Sciatic nerve (tissue), 2 donors: ENCODE measurements at places on chromosomes 13 and 19.

GRCh38 chr13:38147050-38147449 lies 202.6 kb upstream of the UFM1 start:
- no peak for DNase-seq

DNA sequence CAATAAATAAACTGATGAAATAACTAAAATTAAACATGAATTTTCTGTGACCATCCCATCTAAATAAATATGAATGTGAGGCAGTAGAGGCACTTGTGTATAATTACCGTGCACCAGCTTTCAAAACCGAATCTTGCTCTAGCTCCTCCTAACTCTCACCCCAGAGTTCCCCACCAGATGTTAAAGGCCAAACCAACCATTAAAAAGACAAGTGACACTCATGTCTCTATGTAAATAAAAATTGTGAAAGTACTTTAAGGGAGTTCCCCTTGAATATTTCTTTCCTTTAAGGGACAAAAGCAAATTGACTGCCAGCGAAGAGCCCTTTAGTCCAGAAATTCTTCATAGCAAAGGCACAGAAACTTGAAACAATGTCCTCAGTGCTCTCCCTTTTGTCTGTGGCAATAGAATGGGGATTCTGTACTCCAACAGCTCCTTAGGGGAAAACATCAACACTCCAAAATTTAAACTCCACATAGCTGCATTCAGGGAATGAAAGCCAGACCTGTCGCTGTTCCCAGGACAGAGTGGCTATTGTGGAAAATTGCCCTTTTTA lies 101.7 kb upstream of the SOX21 start:
- no peak for DNase-seq

GRCh38 chr13:23674795-23675640 lies 104.8 kb downstream of the TNFRSF19 start:
- no peak for DNase-seq

GRCh38 chr13:77893066-77893465 lies 25.6 kb downstream of the EDNRB start:
- no peak for DNase-seq

DNA sequence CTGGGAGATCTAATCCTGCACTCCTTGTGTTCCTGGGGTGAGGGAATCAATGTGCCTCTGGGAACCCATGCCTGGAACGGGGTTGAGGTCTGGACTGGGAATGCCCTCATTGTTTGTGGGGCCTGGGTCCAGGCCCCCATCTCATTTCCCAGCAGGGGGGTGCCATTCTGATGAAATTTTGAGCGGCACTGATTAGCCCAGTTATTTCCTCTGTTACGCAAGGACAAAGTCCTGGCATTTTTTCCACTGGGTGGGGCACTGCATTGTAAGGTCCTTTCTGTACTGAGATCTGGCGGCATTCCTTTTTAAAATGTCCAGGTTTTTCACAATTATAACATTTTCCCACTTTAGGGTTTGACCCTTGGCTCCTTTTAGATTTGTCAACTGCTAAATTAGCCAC lies 14.8 kb downstream of the FPR3 start:
- DNase-seq = no peak

DNA sequence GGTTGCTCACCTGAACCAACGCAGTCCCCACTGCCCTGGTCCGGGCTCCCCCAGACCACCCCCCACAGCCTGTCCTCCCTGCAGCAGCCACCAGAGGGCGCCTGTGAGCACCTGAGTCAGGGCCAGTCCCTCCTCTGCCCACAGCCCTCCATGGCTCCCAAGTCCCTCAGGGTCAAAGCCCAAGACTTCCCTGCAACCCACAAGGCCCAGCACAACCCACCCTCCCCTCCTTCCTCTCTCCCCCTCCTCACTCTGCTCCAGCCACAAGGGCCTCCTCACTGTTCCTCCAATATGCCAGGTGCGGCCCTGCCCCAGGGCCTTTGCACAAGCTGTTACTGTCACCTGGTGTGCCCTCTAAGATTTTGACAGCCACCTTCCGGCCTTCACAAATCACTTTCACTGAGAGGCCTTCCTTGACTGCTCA lies 10.9 kb downstream of the GNA15 start:
- DNase-seq = no peak
